Type B pancreatic cell (in vitro differentiated cells): ENCODE measurements at places on chromosomes 7 and 10.

GRCh38 chr10:785861-786214, 96.4 kb upstream of the DIP2C start:
- peak; percentile 65 for DNase-seq

- no peak for DNase-seq
Measured at GRCh38 chr7:134632937-134633540, 13.6 kb upstream of the BPGM start.

GRCh38 chr7:137325927-137326326, 17.6 kb downstream of the PTN start:
- no peak for DNase-seq

- no peak for DNase-seq
Measured at GRCh38 chr10:77835669-77836086, 90.9 kb downstream of the DLG5 start.

DNA sequence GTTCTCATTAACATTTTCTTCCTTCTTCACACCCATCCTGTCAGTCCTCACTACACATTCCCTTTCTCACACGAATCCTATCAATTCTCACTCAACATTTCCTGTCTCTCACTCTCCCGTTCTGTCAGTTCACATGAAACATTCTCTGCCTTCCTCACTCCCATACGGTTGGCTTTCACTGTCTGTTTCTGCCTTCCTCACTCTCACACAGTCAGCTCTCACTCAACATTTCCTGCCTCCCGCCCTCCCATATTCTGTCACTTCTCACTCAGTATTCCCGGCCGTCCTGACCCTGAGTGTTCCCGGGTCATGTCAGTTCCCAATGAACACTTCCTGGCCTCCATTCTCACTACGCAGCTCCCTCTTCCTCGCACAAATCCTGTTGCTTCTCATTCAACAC, 61.5 kb downstream of the DYNC2I1 start:
- no peak for DNase-seq

DNA sequence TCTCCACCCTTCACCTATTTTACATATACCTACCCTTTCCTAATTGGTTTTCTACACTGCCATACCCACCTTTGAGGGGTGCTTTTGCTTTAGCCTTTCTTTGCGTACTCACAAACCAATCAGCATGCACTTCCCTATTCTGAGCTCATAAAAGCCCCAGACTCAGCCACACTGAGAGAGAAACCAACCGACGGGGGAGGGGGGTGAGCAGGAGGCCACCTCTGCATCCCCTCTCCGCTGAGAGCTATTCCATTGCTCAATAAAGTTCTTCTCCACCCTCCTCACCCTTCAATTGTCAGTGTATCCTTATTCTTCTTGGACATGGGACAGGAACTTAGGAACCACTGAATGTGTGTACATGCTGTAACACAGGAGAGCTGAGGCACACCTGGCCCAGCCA, 9.0 kb upstream of the FKBP9 start:
- DNase-seq = no peak

DNA sequence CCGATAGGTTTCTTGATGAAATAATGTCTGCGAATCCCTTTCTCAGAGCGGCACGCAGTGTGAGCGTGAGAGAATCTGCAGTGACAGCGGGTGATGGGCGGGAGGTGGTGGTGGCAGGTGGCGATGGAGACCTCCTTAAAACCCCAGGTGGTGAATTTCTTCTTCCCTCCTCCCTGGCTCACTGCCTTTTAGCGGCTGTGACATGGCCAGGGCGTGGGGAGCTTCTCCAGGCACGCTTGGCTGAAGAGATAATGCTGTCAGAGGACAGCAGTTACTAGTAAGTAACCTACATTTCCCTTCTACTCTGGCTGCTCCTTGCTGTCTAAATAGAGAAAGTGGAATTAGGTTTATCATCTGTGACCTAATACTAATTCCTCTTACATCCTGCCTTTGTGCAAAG, 141.4 kb upstream of the INSYN2A start:
- no peak for DNase-seq

- DNase-seq = no peak
Measured at GRCh38 chr10:30762620-30763019, 133.1 kb upstream of the LYZL2 start.

DNA sequence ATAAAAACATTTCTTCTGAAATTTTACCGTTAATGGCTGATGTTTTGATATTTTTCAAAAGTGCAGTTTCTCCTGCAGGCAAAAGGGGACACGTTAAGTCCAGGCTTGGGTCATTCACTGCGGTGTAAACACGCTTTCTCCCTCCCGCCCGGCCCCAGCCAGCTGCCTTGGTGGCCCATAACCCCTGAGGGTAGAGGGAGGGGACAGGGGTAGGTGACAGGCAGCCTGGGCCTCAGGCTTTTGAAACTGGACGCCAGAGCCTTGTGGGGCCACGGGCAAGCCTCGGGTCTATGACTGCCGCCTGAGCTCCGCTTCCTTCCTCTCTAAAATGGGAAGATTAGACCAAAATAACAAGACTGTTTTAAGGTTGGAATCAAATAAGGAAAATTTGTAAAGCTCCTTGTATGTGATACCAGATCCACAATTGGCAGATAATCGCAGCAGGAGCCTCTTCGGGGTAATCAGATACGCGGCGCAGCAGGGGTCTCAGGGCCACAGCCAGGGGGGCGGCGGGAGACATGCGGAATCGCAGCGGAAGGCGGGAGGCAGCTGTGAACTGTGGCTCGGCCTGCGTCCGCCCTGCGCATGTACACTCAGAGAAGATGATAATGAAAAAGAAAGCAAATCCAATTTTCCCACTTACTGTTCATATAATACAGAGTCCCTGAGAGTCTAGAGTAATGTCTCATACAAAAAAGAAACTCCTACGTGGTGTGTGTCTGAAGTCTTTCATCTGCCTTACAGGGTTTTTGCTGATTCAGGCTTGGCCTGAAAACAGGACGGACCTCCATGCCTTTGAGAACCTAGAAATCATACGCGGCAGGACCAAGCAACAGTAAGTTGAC, 138.3 kb downstream of the EGFR start:
- no peak for DNase-seq

DNA sequence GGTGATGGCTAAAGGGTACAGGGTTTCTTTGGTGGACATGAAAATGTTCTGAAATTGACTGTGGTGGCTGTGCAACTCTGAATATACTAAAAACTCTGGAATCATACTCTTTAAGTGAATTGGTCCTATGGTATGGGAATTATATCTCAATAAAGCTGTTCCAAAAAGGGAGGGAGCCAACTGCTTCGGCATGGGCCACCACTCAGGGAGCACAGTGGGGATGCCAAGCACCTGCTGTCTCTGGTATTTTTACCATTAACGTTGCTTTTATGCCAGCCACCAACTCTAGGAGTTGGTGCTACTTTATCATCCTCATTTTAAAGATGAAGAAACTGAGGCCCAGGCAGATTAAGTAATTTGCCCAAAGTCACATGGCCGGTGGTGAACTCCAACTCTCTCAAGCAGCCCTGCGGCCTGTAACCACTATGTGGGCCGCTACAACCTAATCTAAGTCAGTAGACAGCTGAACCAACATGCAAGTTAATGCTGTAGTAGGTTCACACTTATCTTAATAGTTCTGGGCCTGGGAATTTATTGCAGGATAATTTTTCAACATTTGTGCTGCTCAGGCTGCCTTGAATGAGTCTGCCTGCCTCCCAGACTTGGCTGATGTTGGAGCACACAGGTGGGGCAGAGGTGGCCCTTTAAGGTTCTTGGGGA, 20.8 kb downstream of the SH3PXD2A start:
- DNase-seq = no peak

DNA sequence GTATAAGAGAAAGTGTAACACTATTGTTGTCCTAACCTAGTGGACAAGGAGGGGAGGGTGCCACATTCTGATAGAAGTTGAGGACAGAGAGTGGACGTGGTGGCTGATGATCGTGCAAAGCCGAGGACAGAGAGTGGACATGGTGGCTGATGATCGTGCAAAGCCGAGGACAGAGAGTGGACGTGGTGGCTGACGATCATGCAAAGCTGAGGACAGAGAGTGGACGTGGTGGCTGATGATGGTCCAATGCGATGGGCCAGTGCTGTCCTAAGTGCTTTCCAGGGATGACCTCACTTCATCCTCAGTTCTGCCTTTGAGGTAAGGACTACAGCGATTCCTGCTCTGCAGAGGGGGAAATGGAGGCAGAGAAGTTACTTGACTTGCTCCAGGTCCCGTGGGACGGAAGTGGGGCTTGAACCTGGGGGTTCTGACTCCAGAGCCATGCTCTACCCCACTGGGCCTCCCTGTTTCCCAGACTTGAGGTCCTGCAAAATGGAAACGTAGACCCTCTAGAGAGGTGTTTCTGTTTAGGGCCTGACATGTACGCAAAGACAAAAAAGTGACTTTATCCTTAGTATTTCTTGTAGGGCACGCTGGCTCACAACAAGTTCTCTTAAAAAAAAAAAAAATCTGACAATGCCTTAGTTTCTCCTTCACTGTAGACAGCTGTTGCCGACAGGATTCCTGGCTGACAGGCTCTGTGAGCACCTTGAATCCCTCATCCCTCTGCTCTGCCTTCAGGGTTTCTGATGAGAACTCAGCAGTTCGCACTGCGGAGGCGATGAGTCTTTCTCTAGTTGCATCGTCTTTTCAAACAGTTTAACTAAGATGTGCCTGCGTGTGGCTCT, 20.3 kb upstream of the NCAPG2 start:
- no peak for DNase-seq

DNA sequence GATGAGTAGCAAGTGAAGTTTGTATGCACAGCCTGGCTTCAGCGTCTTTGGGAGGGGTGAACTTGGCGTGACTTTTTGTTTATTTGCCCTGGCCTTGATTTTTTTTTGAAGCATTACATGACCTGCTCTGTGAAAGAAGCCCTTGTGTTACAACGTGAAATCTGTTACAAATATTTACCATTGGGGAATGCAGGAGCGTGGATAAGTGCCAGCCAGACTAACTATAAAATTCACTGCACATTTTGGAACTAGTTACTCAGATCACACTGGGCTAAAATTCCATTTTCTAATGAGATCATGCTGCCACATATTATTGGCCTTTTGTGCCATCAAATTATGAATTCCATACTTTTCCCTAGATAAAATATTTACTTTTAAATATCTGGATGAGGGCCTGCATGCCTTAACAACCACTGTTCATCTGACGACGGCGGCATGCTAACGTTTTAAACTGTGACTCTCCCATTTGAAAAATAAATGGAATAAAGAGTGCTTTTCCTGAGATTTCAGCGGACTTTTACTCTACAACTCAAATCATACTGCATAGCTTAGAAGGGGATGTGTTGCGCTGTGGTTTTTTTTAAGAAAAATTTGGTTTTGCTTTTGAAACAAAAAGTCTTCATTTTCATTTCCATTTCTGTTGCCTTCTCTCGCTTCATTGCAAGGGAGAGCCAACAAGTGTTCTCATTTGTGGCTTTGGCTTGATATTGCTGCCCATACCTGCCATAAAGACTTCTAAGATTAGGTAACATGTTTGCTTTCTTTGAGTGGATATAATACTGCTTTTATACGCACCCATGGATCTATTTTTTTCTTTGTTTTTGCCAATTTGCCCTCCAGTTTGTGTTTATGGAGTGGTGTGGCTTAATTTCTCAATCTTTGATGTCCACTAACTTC, 352.2 kb downstream of the TFEC start:
- DNase-seq = no peak

DNA sequence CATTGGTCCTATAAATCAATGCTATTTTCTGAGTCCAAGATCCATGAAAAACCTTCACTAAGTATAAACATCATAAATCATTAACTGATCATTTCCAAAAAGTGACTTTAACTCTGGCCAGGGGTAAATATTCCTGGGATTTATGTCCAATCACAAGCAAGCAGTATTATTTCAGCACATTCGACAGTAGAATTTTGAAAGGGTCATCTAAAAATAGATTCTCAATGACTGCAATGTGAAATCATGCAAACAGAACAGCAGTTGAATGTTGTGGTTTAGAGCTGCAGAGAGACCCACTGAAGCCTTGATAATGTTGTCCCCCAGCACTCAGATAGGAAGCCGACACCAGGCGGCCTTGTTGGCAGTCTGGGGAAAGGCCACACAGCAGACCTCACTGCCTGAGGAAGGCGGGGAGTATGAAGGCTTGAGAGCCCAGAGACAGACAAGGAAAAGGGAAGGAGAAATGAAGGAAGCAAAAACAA, 38.1 kb downstream of the FAM107B start:
- no peak for DNase-seq

DNA sequence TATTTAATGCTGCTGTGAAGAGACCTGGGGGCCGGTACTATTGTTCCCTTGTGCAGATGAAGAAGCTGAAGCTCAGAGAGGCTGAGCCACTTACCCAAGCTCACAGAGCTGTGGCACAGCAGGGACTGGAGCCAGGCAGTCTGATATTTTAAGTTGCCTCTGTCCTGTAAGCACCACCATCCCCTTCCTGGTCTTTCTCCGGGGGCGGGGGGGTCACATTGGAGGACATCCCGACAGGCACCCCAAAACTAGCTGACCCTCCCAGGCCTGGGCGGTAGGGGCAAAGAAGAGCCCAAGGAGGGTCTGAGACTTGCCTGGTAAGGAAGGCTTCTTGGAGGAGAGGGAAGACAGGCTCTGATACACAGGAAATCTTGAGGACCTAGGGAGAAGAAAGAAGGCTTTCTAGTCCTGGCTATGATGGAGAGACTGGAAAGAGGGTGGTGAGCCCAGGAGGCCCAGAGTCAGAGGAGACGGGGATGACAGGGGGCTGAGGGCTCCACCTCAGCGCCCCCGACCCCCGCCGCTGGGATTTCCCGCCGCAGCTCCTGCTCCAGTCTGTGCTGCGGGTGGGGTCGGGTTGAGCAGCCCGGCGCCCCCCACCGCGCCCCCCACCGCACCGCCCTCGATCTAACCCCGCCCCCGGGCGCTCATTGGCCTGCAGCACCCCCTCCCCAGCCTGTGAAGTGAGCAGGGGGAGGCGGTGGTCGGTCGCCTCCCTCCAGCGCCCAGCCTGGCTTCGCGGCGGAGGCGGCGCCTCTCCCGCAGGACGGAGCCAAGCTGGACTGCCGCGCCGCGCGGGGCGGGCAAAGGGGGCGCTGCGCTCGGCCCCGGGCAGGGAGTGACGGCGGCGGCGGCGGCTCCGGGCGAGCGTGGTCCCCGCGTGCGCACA, at the start of gene ADCYAP1R1:
ADCYAP1R1 (plus strand) TSS at position 711 of the 889 bp plus-strand sequence. CDS start 10,957 bp downstream, outside the sequence.
- no peak for DNase-seq

DNA sequence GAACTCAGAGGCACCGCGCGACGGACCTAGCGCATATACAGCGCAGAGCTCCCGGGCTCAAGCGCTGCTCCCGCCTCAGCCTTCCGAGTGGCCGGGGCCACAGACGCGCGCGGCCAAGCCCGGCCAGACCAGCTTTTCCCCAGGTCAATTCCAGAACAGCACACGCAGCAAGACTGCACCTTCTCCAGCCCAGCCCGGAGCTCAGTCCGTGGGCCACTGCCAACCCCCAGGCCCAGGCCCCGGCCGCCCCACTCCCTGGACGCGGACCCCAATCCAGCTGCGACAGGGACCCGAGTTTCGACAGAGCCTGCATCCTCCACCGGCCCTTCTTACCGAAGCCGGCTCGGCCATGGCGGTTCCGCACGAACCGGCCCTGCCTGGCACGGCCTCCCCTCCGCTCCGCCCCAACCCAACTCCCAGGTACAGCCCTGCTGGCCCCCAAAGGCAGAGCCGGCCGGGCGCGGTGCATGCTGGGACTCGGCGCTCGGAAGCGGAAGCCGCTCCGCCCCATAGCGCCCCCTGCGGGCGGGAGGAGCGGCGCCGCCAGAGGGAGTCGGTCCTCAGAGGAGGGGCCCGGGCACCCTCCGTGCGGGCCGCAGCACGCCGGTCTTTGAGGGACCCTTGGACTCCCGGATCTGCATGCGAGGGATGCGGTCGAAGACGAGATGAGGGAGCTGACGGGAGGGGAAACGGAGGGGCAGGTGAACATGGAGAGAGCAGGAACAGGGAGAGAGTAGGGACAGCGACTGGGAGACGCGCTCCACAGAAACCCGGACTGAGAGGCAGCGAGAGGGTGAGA, at the start of gene ZNF425:
ZNF425 (minus strand) TSS at position 462 of the 799 bp plus-strand sequence; CDS start at position 351, 111 bp downstream.
- DNase-seq = peak; percentile 97

- DNase-seq = no peak
Measured at GRCh38 chr10:15469111-15469510, 98.0 kb upstream of the FAM171A1 start.

- no peak for DNase-seq
Measured at GRCh38 chr7:127819975-127820731, 168.2 kb downstream of the SND1 start.
